CD8-positive, alpha-beta memory T cell (primary cell): ENCODE measurements at places on chromosomes 12 and 14. TPM values are rescaled to one million over a fixed set of nuclear protein-coding genes. Genes with fewer than 3 reads are reported as not detected.

DNA sequence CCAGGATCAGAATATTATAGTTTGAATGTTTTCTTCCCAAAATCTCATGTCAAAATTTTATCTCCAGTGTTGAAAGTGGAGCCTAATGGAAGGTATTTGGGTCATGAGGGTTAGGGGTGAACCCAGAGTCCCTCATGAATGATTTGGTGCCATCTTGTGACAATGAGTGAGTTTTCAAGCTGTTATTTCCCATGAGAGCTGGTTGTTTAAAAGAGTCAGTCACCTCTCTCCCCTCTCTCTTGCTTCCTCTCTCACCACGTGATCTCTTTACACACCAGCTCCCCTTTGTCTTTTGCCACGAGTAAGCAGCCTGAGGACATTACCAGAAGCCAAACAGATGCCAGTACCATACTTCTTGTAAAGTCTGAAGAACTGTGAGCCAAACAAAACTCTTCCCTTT lies 561.6 kb downstream of the RERGL start:
- no peak for DNase-seq

DNA sequence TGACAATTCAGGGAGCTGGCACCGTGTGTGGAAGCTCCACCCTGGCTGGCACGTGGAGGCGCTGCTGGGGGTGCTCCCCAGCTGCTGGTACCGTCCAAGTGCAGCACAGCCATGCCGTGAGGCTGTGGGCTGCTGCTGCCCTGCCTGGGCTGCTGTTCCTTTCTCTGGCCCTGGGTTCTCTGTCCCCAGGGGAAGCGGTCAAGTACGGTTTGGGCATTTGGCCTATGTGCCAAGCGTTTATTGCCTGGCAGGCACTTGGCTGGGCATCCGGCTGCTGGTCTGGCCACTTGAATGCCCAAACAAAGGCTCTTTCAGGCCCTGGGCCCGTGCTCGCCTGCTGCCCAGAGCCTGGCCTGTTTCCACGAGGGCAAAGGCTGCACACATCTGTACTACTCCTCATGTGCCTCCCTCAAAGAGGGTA lies 39.6 kb downstream of the RHOF start:
- no peak for DNase-seq

- DNase-seq, result no peak
Measured at GRCh38 chr12:124232654-124232987, 62.3 kb upstream of the RFLNA start.

DNA sequence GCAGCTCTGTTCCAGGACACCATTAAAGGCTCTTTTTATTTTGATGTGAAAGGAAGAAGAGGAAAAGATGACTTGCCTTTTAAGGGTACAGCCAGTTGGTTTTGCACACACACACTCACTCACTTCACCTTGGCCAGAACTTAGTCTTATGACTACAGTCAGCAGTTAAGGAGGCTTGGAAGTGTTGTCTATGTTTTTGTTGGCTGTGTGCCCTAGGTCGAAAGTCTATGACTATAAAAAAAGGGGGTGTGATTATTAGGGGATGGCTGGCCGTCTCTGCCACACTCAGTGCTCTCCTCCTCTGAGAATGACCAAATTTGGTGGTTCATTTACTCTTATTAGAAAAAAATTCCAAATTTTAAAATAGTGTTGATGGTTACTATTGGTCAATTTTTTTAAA lies 139.5 kb upstream of the OTX2 start:
- DNase-seq, result no peak

DNA sequence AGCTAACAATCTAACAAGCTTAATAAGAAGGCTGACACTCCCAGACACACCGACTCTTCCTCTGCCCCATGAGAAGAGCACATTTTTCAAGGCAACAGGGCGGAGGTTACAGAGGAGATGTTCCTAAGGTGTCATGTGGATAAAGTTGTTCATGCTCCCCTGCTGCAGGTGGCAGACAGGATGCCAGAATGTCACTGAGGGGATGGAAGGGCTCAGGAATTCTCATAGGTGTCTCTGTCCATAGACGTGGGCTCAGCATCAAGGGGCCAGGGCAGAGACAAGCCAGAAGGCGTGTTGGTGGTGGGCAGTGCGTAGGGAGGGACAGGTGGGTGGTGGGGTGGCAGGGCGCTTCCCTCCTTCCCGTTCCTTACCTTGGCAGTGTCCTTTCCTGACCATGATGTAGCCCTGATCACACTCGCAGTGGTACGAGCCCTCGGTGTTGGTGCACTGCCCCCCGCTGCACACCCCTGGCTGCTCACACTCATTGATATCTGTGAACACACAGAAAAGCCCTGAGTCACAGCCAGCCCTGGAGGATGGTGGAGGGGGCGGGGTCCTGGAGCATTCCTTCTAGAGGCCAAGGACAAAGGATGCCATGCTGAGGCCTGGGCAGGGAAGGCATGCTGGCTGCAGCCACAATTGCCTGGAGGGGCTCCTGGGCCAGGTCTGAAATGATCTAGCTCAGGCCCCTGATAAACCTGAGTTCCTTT lies 23.0 kb downstream of the ISCA2 start:
- no peak for DNase-seq

- DNase-seq, result no peak
Measured at GRCh38 chr14:36367985-36368774, 47.7 kb upstream of the MBIP start.

DNA sequence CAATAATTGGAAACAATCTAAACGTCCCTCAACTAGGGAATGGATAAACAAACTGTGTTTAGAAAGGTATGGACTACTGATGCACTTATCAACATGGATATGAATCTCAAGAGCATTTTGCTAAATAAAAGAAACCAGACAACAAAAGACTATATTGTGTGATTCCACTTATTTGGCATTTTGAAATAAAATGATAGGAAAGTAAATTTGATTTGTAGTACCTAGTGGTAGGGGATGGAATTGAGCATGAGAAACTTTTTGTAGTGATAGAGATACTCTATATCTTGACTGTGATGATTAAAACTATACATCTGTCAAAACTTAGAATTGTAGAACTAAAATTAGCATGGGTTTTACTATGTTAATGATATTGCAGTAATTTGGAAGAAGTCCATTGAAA lies 87.1 kb downstream of the ARID2 start:
- no peak for DNase-seq

GRCh38 chr12:45572114-45572513 lies 157.4 kb upstream of the ARID2 start:
- no peak for DNase-seq

GRCh38 chr14:66015071-66015780 lies 470.9 kb upstream of the CCDC196 start:
- no peak for DNase-seq

- DNase-seq, result no peak
Measured at GRCh38 chr14:50928002-50928635, 16.2 kb downstream of the PYGL start.

GRCh38 chr12:19107750-19108149 lies 21.8 kb upstream of the PLEKHA5 start:
- DNase-seq, result no peak

- DNase-seq, result no peak
Measured at GRCh38 chr14:106652494-106652893, 1126.1 kb downstream of the TMEM121 start.

GRCh38 chr14:20799456-20799891 lies 3.2 kb downstream of the RNASE1 start:
- no peak for DNase-seq

DNA sequence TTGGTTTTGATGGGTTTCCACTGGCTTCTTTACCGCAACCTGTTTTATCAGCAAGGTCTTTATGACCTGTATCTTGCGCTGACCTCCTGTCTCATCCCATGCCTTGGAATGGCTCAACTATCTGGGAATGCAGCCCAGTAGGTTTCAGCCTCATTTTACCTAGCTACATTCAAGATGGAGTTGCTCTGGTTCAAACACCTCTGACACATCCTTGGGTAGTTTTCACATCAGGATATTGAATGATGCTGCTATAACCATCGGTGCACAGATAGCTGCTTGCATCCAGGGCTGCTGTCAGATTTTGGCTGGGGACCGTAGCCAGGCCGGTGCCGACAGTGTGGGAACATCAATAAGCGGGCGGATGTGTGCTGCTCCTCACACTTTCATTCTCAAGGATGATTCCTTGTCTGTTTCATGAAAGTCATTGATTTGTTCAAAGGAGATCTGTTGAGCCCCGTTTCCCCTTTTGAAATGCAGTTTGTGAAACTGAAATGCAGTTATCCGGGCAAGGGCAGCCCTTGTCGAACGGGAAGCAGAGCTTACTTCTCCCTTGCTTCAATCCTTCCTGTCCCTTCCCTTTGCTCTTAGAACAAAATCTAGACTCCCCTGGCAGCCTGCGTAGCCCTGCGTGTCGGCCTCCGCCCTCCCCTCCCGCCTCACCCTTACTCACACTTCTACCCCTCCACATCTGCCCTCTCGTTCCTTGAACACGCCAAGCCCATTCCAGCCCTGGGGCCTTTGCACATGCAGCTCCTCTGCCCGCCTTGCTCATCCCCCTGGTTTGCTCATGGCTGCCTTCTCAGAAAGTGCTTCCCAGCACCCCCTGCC lies 49.2 kb upstream of the NCOR2 start:
- DNase-seq, result no peak

Gene C14orf39
- total RNA-seq, result not detected

Gene DBX2
- total RNA-seq, result not detected

Gene CD163
- 5.6 TPM for total RNA-seq

Gene GLS2
- 2.3 TPM for total RNA-seq
